RKO (cell line): ENCODE measurements at places on chromosomes 2 and 18.

GRCh38 chr18:3931542-3932112 is 481.7 kb downstream of the TGIF1 start:
- no peak for DNase-seq

GRCh38 chr2:120703330-120703994 is 32.2 kb upstream of the GLI2 start:
- DNase-seq = peak; percentile 91

- DNase-seq = no peak
These were observed 183.0 kb downstream of the TCF4 start for GRCh38 chr18:55404832-55405465.

GRCh38 chr18:48100651-48101165 is 170.2 kb upstream of the SMAD2 start:
- no peak for DNase-seq

- DNase-seq = no peak
These were observed 124.1 kb downstream of the RAPGEF4 start for GRCh38 chr2:172859581-172860335.

DNA sequence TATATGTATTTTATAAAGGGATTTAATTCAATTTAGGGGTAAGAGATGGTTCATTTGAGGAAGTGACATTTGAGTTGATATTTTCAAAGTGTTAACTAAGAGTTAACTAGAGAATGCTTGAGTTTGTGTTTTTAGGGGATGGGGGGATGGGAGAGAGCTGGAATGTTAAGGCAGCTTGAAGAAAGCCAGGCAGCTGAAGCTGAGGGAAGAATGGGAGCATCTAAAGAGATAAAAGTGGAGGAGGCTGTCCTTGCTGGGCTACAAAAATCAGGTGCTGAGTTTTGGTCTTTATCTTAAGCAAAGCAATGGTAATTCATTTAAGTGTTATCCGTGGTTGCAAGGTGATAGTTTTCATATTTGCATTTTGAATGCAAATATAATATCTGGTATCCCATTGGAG is 9.2 kb downstream of the CHST9 start:
- DNase-seq = no peak
